ENCODE measurements at places on chromosomes 11 and 22. TPM values are rescaled to one million over a fixed set of nuclear protein-coding genes. Genes with fewer than 3 reads are reported as not detected.

The HTR3A gene
- total RNA-seq: 14.5 TPM

- H3K27me3 ChIP-seq: peaks cover 21% of the 10 kb centered on the region
- peak; percentile 27 for DNase-seq
- peaks cover 4% of the 10 kb centered on the region for H3K36me3 ChIP-seq
- no peak overlapping the region for H3K27ac ChIP-seq
- peak overlapping the region; percentile 58 for H3K4me3 ChIP-seq
These were observed 89.8 kb downstream of the PDE2A start for GRCh38 chr11:72584293-72584938.

The C11orf86 gene
- total RNA-seq: not detected

- DNase-seq: no peak
- H3K27ac ChIP-seq: no peak overlapping the region
- H3K27me3 ChIP-seq: peaks cover 5% of the 10 kb centered on the region
- peaks cover 13% of the 10 kb centered on the region for H3K36me3 ChIP-seq
- peaks cover 22% of the 10 kb centered on the region for H3K4me1 ChIP-seq
These were observed 61.0 kb downstream of the FBXO7 start for GRCh38 chr22:32535531-32536190.

GRCh38 chr11:46445920-46446771, 54.6 kb upstream of the CHRM4 start:
- H3K36me3 ChIP-seq: no peaks in the 10 kb centered on the region
- no peaks in the 10 kb centered on the region for H3K27me3 ChIP-seq
- peak overlapping the region; percentile 41 for H3K4me3 ChIP-seq

The FOSL1 gene
- not detected for total RNA-seq

- no peak for DNase-seq
- H3K4me3 ChIP-seq: no peak overlapping the region
- no peaks in the 10 kb centered on the region for H3K36me3 ChIP-seq
- no peak overlapping the region for H3K27ac ChIP-seq
- peaks cover 39% of the 10 kb centered on the region for H3K4me1 ChIP-seq
These were observed 74.2 kb upstream of the SLC25A18 start for GRCh38 chr22:17489101-17489500.

GRCh38 chr11:73210916-73211667, 7.0 kb upstream of the P2RY2 start:
- H3K27ac ChIP-seq: no peak overlapping the region
- peaks cover 7% of the 10 kb centered on the region for H3K4me1 ChIP-seq
- DNase-seq: no peak
- H3K4me3 ChIP-seq: no peak overlapping the region

DNA sequence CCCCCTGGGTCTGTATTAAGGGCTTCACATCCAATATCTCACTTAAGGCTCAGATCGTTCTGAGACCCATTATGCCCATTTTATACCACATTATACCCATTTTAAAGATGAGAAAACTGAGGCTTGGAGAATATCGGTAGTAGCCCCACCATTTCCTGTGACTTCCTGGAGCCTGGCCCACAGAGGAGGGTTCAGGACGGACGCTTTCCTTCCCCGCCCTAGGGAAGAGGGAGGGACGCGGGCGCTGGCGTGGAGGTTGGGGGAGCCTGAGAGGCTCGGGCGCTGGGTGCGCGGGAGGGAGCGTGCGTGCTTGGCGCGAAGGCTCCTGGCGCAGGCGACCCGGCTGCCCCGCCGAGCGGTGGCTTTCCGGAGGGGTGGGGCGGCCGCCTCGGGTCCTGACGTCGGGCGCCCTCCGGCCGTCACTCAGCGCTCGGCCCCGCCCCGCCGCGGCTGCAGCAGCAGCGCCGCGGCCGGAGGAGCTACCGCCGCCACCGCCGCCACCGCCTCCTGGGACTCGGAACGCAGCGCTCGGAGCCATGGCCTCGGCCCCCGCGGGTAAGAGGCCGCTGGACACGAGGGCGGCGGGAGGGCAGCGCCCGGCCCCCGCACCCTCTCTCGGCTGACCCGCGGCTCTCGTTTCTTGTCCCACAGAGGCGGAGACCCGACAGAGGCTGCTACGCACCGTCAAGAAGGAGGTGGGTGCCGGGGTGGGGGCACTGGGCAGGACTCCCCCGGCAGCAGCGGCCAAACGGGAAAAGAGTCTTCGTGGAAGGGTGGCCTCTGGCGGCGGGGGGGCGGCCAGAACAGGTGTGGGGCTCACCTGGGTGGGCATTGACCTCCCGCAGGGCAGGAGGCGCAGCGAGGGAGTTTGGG, at the start of gene SGSM1:
Gene SGSM1 (plus strand): TSS at position 422 of the 873 bp plus-strand sequence. CDS start 115 bp downstream, at position 537.
- peak; percentile 90 for DNase-seq
- H3K27me3 ChIP-seq: peaks cover 1% of the 10 kb centered on the region
- H3K4me1 ChIP-seq: peaks cover 12% of the 10 kb centered on the region
- H3K4me3 ChIP-seq: peak within 1 kb of the TSS; percentile 69
- H3K36me3 ChIP-seq: no peaks in the 10 kb centered on the region

DNA sequence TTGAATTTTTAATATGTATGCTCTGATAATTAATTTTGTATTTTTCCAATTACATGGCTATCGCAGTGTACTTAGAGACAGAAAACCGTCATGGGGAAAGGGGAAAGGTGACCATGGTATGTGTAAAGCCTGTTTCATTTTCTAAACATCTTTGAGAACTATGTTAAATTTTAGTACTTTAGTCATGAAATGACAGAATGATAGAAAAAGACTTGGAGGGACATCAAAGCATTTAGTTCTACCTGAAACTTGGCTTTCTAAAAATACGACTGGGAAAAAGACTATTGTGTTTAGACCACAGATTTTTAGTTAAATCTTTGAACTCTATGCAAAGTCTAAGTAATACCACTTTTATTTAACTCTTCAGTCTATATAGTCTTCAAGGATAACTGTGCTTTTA, 54.1 kb downstream of the MAML2 start:
- no peaks in the 10 kb centered on the region for H3K4me1 ChIP-seq
- H3K36me3 ChIP-seq: no peaks in the 10 kb centered on the region
- no peak for DNase-seq
- H3K27me3 ChIP-seq: no peaks in the 10 kb centered on the region
- H3K4me3 ChIP-seq: no peak overlapping the region

- no peak overlapping the region for H3K27ac ChIP-seq
- no peak for DNase-seq
- peaks cover 21% of the 10 kb centered on the region for H3K4me1 ChIP-seq
- H3K27me3 ChIP-seq: peaks cover 26% of the 10 kb centered on the region
These were observed 2.3 kb downstream of the TMEM151A start for GRCh38 chr11:66293777-66294625.

The IGLL1 gene
- total RNA-seq: not detected

DNA sequence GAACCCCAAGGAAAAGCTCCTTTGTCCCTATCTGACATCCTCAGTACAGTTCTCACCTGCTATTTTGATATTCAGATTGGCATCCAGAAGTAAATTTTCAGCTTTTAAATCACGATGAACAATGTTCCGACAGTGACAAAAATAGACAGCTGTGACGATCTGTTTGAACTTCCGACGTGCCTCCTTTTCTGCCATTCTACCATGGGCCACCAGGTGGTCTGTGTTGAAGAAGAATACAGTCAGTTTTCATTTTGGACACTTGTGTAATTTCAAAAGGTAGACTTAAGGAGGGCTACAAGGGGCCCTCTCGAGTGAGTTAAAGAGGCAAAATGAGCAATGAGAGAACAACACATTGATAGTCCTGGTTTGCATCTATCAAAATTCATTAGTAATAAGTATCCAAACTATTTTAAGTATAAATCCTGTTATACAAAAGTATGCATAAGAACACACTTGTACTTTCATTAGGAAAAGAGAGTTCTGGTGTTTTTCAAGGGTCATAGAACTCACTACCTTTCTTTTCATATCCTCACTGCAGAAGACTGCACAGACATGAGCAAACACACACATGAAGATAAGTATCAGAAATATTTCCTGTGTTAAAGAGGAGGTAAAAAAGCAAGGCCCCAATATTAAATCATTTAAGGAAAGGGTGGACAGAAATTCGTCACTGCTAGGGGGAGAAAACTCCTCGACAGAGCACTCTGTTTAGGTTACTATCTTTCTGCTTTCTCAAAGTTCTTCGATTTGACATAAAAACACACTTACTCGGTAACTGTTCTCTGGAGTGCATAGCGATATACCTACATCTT, 89.9 kb upstream of the APOA1 start:
- no peak overlapping the region for H3K27ac ChIP-seq
- peak; percentile 22 for DNase-seq
- no peak overlapping the region for H3K4me3 ChIP-seq
- peaks cover 2% of the 10 kb centered on the region for H3K4me1 ChIP-seq
- H3K27me3 ChIP-seq: peaks cover 3% of the 10 kb centered on the region
- no peaks in the 10 kb centered on the region for H3K36me3 ChIP-seq

DNA sequence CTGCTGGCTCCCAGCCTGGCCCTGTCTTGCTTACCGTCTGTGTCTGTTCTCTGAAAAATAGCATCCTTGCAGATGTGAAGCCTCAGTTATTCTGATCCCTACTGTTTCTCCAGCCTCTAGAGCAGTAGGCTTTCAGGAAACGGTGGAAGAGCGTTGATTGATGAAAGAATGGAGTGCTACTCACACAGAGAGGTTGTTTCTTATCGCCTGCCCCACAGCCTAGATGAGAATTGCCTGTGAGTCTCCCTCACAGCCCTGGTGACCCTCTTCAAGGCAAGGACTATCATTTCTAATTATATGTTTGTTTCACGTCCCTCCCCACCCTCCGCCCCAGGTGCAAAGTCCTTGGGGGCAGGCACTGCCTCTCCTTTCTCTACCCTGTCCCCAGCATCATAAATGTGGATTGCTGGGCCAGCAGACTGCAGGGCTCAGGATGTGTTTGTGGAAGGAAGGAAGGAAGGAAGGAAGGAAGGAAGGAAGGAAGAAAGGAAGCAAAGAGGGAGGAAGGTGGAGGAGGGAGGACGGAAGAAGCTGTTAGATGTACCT, 575.3 kb upstream of the B3GAT1 start:
- no peak for DNase-seq
- H3K27ac ChIP-seq: no peak overlapping the region
- H3K4me3 ChIP-seq: no peak overlapping the region
- H3K36me3 ChIP-seq: peaks cover 5% of the 10 kb centered on the region
- H3K4me1 ChIP-seq: no peaks in the 10 kb centered on the region

The CRYBB1 gene
- not detected for total RNA-seq

DNA sequence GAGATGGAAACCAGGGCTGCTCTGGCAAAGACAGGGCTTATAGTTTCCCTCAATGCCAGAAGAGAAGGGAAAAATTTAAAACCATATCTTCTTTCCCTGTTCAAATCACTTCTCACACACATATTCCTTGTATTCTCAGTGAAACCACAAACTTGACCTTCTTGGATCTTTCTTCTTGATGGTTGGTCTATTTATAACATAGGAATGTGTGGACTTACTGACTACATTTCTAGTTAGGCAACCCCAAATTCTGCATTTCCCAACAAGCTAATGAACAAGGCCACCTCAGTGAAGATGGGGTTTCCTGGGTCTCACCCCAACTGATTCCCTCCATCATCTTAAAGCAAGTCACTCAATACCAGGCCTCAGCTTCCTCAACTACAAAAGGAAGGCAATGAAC, 3.8 kb upstream of the QSER1 start:
- H3K4me1 ChIP-seq: peaks cover 6% of the 10 kb centered on the region
- H3K36me3 ChIP-seq: no peaks in the 10 kb centered on the region
- H3K4me3 ChIP-seq: no peak overlapping the region
- no peak for DNase-seq
- H3K27me3 ChIP-seq: peaks cover 13% of the 10 kb centered on the region
- H3K27ac ChIP-seq: no peak overlapping the region

- H3K27me3 ChIP-seq: no peaks in the 10 kb centered on the region
- no peak for DNase-seq
- no peak overlapping the region for H3K27ac ChIP-seq
- H3K36me3 ChIP-seq: no peaks in the 10 kb centered on the region
- no peaks in the 10 kb centered on the region for H3K4me1 ChIP-seq
These were observed 474.8 kb downstream of the NTM start for GRCh38 chr11:131845255-131845654.

The DTX4 gene
- total RNA-seq: 4.1 TPM

DNA sequence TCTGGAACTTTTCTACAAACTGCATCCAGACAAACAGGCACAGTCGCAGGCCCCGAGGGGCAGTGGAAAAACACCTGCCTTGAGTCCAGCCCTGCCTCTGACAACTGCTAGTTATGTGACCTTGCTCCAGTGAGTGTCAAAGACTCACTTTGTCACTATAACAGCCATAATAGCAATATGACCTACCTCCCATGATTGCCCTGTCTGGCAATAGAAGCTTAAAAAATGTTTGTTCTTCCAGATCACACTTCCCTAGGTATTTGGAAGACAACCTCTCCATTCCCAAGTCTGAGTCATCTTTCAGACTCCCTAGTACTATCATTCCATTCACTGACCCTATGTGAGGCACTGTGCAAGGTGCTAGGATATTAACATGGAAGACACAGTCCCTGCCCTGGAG, 74.5 kb downstream of the RPL27A start:
- H3K27me3 ChIP-seq: no peaks in the 10 kb centered on the region
- no peak overlapping the region for H3K4me3 ChIP-seq
- DNase-seq: no peak

DNA sequence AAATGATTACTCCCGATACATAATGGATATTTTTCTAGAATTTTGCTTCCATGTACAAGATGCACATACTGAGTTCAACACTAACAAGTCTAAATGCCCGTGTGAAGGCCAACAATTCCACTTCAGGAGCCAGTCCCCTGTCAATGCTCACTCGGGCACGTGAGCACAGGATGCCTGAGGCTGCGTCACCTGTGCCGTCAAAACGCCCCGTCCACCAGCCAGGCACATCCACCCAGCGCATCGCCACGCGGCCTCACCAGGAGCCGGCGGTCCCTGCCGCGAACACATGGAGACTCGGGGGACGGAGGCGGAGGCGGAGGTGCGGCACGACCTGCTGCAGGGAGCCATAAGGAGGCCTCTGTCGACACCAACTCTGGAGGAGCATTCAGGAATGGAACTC, 9.8 kb downstream of the TOLLIP start:
- peaks cover 4% of the 10 kb centered on the region for H3K27me3 ChIP-seq
- no peaks in the 10 kb centered on the region for H3K36me3 ChIP-seq
- DNase-seq: peak; percentile 21
- H3K4me1 ChIP-seq: peaks cover 17% of the 10 kb centered on the region
- no peak overlapping the region for H3K27ac ChIP-seq
